ENCODE measurements at places on chromosomes 5 and 9.

GRCh38 chr5:94175912-94176311 is 434.5 kb upstream of the POU5F2 start:
- no peak for DNase-seq

DNA sequence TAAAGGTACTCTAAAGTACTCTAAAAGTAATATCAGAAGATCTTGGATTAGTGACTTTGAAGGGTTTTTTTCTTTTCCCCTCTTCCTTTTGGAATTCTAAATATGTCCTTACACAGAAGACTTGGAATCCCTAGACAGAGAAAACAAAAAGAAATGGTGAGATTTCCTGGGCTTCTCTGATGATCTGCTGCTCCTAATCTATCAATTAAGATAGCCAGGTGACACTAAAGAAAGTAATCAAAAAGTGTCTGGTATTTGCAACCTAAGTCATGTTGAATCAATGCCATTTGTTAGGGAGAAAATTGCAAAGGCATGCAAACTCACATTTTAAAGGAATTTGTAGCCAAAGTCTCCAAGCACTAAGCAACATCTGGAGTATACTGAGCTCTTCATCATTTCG is 29.5 kb upstream of the MYO10 start:
- DNase-seq = no peak

DNA sequence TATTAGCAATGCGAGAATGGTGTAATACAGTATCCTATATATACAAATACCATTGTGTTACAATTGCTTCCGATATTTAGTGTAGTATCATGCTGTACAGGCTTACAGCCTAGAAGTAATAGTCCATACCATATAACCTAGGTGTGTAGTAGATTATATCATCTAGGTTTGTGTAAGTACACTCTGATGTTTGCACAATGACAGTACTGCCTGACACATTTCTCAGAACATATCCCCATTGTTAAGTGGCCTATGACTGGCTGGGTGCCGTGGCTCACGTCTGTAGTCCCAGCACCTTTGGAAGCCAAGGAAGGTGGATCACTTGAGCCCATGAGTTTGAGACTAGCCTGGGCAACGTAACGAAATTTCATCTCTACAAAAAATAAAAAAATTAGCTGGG is 124.6 kb downstream of the PAM start:
- DNase-seq = no peak

- DNase-seq = no peak
Observed at GRCh38 chr5:172046593-172046992, 40.2 kb upstream of the FBXW11 start.

DNA sequence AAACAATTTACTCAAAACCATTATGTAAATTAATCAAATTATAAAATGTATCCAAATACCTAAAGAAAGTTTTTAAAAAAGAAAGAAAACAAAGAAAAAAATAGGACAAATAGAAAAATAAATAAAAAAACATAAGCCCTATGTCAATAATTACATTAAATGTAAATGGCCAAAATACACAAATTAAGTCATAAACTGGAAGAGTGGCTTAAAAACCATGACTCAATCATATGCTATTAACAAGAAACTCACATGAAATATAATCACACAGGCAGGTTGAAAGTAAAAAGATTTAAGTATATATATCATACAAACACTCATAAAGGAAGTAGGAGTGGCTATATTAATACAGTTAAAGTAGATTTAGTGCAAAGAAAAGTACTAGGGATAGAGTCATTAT is 95.3 kb downstream of the PRELID2 start:
- DNase-seq = no peak

DNA sequence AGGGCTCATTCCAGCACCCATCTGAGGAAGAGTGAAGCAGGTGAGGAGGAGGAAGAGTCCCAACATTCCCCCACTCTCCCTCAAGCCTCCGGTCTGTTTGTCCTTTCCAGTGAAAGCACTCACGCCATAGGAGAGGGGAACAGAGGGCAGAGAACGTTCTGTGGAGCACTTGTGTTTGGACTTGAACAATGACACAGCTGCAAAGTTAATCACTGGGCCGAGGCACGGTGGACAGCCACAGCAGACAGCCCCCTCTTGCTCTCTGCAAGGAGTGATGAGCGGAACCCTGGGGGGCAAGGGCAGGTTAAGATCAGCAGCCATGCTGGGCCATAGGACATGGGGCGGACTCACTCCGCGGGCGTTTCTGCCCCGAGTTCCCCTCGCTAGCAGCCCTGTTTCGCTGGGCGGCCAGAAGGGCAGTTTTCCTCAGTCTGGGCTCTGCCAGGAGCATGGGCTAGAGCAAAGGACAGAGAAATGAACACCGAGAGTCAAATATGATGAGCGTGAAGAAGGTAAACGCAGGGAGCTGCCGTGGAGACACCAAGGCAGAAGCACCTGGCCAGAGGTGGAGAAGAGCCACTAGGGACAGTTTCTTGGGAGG is 185.7 kb downstream of the GAPVD1 start:
- DNase-seq = no peak

- DNase-seq = no peak
Observed at GRCh38 chr5:50726475-50727148, 60.2 kb downstream of the PARP8 start.

GRCh38 chr9:6215562-6215961 is at the start of gene IL33:
Gene IL33 (plus strand): TSS chr9:6215807. CDS start chr9:6241695, 25,888 bp downstream.
- DNase-seq = peak; percentile 37

GRCh38 chr9:120974921-120975320 is 48.3 kb upstream of the TRAF1 start:
- no peak for DNase-seq

GRCh38 chr9:28628031-28628430 is 1054.8 kb upstream of the C9orf72 start:
- no peak for DNase-seq

GRCh38 chr5:125835293-125836172 is 587.7 kb upstream of the GRAMD2B start:
- DNase-seq = no peak

DNA sequence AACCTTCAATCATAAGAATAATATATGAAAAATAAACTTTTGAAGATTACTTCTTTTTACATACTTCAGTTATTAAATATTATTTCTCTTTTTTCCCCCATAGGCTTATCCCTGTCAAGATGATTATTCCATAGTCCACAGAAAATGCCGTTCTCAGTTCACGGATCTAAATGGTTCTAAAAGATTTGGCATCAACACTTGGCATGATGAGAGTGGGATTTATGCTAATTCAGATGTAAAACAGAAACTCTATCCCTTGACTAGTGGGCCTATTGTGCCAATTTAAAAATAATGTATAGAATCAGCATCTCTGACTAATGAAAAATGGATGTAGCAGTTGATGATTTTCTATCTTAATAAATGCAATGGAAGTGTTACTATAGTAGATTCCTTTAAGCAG is 85.2 kb downstream of the CFAP95 start:
- DNase-seq = no peak

GRCh38 chr9:83220730-83221129 is 157.8 kb upstream of the RASEF start:
- no peak for DNase-seq

- no peak for DNase-seq
Observed at GRCh38 chr9:137759117-137759516, 118.5 kb upstream of the CACNA1B start.

- DNase-seq = no peak
Observed at GRCh38 chr9:40925149-40925548, 203.3 kb downstream of the FOXD4L6 start.

DNA sequence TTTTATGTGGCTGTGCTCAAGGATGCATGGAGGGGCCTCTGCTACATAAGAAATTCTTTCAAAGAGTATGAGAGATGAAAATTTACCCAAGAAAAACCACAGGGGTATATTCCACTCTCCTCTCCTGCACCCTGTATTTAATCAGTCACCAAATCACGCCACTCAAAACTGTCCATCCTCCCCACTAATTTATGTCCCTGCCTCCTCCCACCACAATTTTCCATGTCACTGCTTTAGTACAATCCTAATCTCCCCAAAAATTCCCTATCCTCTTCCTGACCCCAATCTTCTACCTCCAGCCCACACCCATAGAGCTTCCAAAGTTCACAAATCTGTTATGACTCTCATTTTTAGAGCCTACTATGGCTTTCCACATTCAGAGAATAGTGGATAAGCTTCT is 125.2 kb upstream of the CDH6 start:
- no peak for DNase-seq

GRCh38 chr5:110757118-110757729 is 18.4 kb downstream of the SLC25A46 start:
- peak; percentile 23 for DNase-seq

DNA sequence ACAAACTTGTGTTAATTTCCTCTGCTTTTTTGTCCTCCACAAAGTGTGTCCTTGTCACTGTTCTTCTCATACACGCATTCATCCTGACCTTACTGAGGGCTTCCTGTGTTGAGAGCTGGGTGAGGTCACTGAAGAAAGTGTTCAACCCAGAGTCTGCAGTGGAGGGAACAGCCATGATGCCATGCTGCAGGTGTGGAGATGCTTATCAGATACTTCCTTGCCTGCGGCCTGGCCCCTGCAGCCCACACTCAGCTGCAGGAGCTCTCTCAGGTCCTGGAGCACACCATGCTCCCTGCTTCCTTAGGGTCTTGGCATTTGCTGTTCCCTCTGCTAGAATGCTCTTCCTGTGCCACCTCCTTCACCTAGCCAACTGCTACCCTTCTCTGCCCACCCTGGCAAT is 108.1 kb upstream of the SPRY4 start:
- DNase-seq = no peak

DNA sequence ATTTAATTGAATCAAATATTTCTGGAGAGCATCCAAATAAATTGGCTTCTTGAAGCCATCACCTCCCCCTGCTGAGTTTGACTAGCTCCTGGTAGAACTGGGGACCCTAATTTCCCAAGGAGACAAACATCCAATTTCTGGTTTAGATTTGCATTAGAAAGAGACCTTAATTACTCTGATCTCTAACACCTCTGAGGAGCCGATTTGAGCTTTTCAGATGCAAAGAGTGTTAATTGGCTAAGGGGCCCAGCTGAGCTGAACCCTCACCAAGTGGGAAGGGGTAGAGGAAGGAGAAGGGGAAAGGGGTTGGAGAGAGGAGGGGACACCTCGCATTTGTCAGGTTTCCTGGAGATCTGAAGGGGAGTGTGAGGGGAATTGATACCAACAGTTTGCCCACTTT is 145.4 kb upstream of the SHB start:
- DNase-seq = no peak

DNA sequence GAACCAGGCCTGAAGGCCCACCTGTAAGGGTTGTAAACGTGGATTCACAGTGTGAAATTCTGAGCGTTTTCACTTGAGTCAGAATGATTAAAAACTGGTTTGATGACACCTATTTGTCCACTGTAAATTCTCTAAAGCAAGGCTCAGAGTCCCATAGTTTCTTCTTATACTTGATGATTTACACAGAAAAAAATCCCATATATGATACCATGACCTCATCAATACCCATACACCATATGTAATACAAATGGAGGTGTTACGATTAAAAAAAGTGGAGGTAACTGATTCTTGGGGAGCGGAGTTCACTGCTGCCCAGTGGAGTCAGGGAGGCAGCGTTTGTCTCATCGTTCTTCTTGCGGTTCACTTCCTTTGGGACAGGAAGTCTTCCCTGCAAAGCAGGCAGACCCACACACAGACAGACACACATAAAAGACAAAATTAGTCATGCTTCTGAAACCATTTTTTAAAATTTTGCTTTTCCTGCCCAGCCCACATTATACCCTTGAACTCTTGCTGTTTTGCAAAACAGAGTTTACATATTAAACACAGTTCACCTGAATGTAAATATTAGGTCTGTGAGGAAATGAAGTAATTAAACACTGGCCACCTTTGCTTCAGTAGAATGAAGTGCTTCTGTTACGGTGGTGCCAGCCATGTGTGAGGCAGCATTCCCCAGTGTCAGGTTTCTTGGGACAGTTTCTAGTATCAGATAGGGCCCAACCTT is 26.2 kb downstream of the NREP start:
- DNase-seq = no peak

GRCh38 chr5:91690921-91691320 is 307.8 kb upstream of the ARRDC3 start:
- DNase-seq = no peak

Data from NCI-H1092 treated with DMSO at 0.1 percent for 48 hours (cell line).